ENCODE measurements at places on chromosomes 5 and 9.

DNA sequence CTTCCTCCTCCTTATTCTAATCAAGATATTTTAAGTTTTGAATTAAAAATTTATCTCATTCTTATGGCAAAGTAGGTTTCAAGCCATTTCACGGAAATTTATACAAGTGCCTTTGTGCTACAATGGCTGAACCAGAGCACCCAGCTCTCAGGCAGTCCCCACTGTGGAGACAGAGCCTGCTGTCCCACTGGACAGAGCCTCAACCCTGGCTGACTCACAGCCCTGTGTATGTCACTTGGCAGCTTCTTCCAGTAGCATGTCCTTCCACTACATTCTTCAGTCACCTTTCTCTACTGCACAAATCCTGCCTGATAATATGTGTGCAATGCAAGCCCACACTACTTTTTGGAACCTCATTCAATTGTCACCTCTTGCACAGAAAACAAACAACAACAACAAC lies 253.1 kb downstream of the PDE4D start:
- no peak for DNase-seq

DNA sequence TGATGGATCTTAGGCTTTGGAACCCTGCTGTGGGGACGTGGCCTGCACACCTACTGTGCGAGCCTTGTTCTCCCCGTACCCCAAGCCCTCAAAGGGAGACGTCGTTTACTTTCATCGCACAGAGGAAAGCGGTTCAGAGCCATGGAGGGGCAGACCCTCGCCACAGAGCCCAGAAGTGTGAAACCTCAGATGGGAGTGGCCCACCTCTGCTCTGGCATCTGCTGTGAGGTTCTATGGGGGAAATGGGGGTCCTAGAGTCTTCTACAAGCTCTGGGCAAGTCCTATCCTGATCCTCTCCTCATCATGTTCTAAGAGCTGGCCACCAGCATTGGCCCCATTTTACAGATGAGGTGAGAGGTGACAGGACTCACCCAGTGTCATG lies 3.7 kb upstream of the RNF44 start:
- no peak for DNase-seq

GRCh38 chr9:32811246-32811645 lies 27.9 kb downstream of the TMEM215 start:
- DNase-seq: no peak

GRCh38 chr9:109590966-109591365 lies 92.9 kb upstream of the PTPN3 start:
- DNase-seq: no peak

GRCh38 chr5:137278476-137278875 lies 220.7 kb downstream of the SPOCK1 start:
- DNase-seq: no peak

GRCh38 chr5:151487544-151487943 lies 40.1 kb downstream of the SLC36A1 start:
- no peak for DNase-seq

DNA sequence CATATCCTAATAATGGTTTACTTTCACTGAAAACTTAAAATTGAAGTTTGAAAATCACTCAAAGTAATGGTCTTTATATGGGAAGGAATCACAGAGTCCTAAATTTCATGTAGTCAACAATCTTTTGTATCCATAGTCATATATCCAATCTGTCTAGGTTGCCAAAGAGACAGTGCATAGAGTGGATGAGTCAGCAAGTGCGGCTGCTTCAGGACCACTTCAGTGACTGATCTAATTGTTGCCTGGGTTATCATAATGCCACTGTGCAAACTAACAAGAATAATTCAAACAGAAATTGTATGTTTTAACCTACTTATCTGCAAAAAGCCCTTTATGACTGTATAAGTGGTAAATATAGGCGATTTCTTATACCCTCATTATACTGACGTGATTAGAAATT lies 211.3 kb upstream of the PRR16 start:
- DNase-seq: no peak

DNA sequence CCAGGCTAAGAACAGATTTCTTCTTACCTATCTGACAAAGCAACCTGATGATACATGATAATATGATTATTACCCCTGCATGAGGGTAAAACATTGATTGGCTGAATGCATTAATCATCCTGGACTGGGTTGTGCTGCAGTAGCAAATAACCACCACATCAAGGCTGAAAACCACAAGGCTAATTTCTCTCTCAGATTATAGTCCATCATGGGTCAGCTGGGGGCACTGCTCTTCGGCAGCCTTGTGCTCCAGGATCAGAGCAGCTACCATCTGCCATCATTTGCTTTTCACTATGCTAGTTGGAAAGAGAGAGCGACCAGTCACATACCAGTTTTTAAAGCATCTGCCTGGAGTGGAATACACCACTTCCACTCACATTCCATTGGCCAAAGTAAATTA lies 383.5 kb downstream of the RASEF start:
- no peak for DNase-seq

- no peak for DNase-seq
Observed at GRCh38 chr5:125536582-125536981, 790.1 kb upstream of the ZNF608 start.

DNA sequence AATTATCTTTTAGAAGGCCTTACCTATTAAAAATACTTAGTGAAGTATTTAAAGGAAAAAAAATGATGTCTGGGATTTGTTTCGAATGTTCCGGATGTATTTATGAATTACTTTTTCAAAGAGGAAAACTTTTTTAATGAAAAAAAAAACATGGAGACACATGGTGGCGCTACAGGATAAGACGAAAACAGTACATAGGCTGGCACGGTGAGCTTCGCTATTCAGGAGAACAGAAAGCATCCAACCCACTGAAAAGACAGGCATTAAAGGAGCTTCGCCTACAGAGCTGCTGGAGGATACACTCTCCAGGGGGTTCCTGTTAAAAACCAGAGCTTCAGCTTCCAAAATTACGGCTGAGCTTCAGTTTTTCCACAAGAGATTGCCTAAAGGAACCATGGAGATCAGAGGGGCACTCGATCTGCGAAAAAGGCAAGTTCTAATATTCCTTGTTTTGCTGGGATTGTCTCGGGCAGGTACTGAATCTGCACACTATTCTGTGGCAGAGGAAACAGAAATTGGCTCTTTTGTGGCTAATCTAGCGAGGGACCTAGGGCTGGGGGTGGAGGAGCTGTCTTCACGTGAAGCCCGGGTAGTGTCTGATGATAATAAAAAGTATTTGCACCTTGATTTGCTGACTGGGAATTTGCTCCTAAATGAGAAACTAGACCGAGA lies at the start of gene PCDHB14:
TSS of gene PCDHB14 (plus strand) at position 232 of the 672 bp plus-strand sequence. CDS start at position 395, 163 bp downstream.
- DNase-seq: no peak

- no peak for DNase-seq
Observed at GRCh38 chr9:101510459-101510858, 23.2 kb upstream of the RNF20 start.

- DNase-seq: no peak
Observed at GRCh38 chr9:77954013-77954665, 77.5 kb downstream of the GNAQ start.

DNA sequence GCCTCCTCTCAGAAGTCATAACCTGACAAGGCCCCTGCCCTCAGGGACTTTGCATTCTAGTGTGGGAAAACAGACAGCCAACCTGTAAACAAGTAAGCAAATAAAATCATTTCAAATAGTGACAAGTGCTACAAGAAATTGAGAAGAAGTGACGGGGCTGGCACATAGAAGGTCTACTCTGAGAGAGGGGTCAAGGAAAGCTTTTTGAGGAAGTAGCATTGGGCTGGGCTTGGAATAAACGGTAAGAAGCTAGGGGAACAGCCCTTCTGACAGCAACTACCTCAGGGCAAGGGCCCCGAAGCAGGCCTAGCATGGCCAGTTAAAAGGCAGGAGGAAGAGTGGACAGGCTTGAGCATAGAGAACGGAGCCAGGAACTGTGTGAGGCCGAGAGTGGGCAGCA lies 4.8 kb upstream of the SLC2A8 start:
- no peak for DNase-seq

DNA sequence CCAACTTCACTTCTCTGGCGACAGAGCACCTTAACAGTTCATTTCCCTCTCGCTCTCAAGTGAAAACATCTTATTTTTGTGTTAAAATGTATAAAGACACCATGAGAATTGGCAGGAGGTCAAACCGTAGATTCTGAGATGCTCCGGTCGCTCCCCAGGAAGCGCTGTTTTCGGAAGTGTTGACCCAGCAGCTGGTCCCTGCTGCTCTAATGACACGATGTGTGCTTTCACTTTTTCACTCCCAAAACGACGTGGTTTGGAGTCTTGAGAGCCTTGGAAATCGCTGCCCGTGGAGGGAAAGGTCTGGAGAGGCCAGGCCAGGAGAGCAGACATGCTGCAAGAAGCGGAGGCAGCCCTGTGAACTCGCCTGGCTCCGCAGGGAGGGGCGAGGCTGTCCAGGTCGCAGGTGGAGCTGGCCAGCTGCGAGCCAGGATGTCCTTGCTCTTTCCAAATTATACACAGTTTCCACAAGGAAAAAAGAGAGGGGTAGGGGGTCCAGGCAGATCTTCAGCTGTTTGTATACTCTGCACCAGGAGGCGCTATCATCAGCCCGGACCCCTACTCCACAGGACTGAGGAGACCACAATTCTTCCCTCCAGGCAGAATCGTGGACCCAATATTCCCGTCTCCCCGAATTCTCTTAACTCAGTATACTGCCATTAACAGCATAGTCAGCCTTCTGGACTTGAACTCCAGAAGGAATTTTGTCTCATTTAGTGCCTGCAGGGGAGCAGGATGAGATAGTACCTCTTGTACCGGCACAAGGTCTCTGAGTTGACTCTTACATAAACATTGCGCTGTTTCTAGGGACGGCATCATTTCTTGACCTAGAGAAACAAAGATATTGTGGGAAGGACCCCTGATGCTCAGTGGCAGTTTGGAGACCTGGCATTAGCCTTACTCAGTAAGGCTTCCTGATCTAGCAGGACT lies 248.6 kb upstream of the ANKRD55 start:
- DNase-seq: peak; percentile 6

GRCh38 chr9:117744369-117744768 lies 40.2 kb downstream of the TLR4 start:
- no peak for DNase-seq

GRCh38 chr5:140725799-140726471 lies 25.7 kb downstream of the ZMAT2 start:
- DNase-seq: peak; percentile 42

- DNase-seq: no peak
Observed at GRCh38 chr5:91291628-91292569, 91.2 kb downstream of the ARRDC3 start.

DNA sequence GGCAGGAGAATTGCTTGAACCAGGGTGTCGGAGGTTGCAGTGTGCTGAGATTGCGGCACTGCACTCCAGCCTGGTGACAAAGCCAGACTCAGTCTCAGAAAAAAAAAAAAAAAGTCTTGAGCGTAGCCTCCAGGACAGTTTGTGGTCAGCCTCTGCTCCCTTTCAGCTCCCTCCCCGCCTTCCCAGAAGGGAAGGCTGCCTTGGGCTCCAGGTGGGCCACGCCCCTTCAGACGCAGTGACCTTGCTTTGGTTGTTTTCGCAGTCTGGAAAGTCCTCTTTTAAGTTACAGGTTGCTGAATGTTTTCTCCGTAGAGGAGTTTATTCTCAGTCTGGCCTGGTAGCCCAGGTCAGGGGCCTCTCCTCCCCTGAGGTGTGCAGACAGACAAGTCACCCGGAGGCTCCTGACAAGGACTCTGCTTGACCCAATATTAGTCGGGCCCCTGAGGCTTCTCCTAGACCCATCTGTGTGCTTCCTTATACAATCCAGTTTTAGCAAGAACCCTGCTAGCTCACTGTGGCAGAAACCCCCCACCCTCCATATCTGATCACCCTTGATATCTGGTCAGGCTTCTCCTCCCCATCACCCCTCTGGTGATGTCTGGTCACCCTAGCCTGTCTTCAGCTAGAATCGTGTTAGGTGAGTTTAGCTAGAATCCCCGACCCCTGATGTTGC lies 31.6 kb upstream of the N4BP3 start:
- DNase-seq: no peak

GRCh38 chr9:74804018-74804385 lies 83.7 kb downstream of the TRPM6 start:
- DNase-seq: no peak

GRCh38 chr5:136064510-136064909 lies 35.7 kb downstream of the TGFBI start:
- no peak for DNase-seq

- no peak for DNase-seq
Observed at GRCh38 chr5:157476702-157477408, 16.8 kb downstream of the NIPAL4 start.

- DNase-seq: no peak
Observed at GRCh38 chr9:115673599-115673998, 480.0 kb upstream of the PAPPA start.

- DNase-seq: no peak
Observed at GRCh38 chr9:30661925-30662324, 1722.5 kb upstream of the ACO1 start.

- DNase-seq: no peak
Observed at GRCh38 chr5:132205385-132206125, 22.1 kb downstream of the P4HA2 start.

DNA sequence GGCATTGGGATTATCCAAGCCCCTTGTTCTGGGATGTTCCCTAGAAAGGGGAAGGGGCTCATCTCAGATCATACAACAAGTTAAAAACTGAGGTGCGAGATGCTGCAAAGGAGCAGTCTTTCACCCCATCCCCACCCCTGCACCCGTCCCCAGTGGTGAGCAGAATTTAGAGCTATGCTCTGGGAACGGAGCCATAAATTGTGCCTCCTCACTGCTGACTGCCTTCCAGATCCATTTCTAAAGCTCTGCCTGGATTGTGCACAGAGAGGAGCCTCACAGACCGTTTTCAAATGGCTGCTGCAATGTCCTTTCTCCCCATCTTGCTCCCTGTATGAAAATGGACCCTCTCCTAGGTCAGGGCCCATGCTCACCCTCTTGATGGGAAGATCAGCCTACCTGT lies 8.3 kb downstream of the SLC25A48 start:
- no peak for DNase-seq

DNA sequence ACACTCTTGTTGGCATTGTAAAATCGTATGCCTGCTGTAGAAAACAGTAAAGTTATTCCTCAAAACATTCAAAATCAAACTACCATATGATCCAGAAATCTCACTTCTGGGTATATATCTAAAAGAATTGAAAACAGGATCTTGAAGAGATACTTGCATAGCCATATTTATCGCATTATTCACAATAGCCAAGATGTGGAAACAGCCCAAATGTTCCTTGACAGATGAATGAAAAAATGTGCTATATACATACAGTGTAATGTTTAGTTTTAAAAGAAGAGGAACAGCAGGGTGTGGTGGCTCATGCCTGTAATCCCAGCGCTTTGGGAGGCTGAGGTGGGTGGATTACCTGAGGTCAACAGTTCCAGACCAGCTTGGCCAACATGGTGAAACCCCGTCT lies 234.1 kb upstream of the DAB2 start:
- no peak for DNase-seq

All from activated T-cell treated with anti-CD3 and anti-CD28 coated beads for 1 hour (primary cell).